ENCODE measurements at places on chromosomes 12 and 14. TPM values are rescaled to one million over a fixed set of nuclear protein-coding genes. Genes with fewer than 3 reads are reported as not detected.
A peak's percentile ranks its signal among the peaks of the same experiment; 100 is the strongest.

MBIP gene
- 23.5 TPM for total RNA-seq

ACOT6 gene
- 0.11 TPM for total RNA-seq

BMP4 gene
- total RNA-seq, result 9.7 TPM

TMX1 gene
- total RNA-seq, result 45.4 TPM

CALCOCO1 gene
- total RNA-seq, result 55.5 TPM

CLEC7A gene
- 4.7 TPM for total RNA-seq

PRB2 gene
- total RNA-seq, result not detected

SAMD4A gene
- total RNA-seq, result 31.6 TPM

DNA sequence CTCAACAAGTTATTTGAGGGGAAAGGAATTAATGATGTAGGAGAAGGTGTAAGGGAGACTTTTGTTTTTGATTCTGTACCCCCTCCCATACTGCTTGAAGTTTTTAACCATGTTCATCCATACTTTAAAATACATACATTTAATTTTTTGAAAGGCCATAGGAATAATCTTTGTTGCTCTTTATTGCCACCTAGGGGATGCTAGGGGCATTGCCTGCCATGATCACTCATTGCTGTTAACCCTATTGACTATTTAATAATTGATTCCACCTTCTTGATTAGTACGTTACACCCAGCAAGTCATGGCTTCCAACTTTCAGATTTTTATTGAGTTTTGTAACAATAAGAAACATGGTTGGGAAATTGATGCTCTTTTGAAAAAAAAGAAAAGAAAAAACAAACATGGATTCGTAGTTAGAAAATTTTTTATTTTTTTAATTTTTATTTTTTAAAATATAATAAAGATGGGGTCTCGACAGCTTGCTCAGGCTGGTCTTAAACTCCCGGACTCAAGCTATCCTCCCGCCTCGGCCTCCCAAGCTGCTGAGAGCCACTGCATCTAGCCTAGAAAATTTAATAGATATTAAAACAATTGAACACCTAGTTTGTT lies 8.5 kb upstream of the PRKAB1 start:
- peak; percentile 23 for DNase-seq
- no peaks in the 10 kb centered on the region for H3K36me3 ChIP-seq

GRCh38 chr12:18861287-18861858 lies 123.5 kb downstream of the CAPZA3 start:
- H3K36me3 ChIP-seq, result no peaks in the 10 kb centered on the region
- no peaks in the 10 kb centered on the region for H3K27me3 ChIP-seq
- no peaks in the 10 kb centered on the region for H3K4me1 ChIP-seq
- no peak overlapping the region for H3K27ac ChIP-seq

DNA sequence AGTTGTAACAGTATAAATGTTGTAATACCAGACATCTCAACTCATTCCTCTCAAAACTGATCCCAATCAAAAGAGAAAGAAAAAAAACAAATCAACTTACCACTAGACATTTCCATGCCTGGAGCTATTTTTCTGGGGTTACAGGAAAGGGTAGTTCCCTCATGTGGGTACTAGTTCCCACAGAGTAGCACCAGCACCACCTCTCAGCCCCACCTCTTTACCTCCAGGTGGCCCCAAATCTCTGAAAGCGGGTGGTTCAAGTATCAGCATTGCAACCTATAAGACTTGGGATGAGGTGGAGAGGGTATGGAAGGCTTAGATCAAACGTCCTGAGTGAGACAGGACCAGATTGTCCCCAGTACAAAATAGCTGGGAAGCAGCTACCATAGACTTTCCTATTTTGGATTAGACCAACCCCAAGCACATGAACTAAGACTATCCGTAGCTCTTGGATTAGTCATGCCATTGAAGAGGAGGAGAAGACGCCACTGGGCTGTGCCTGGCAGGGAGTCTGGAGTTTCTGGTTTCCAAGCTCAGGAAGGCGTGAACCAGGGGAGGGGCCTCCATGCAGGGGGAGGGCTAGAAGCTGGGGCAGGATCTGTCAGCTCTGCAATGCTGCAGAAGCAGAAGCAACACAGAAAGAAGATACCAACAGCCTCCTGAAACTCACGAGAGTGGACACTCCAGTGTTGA lies at the start of gene SLC39A2:
SLC39A2 (plus strand) TSS at position 620 of the 693 bp plus-strand sequence. CDS start 154 bp downstream, outside the sequence.
- H3K4me1 ChIP-seq, result no peaks in the 10 kb centered on the region
- DNase-seq, result no peak
- H3K36me3 ChIP-seq, result peaks cover 24% of the 10 kb centered on the region

- H3K27ac ChIP-seq, result no peak overlapping the region
- H3K4me3 ChIP-seq, result no peak overlapping the region
- no peaks in the 10 kb centered on the region for H3K4me1 ChIP-seq
- no peaks in the 10 kb centered on the region for H3K27me3 ChIP-seq
- DNase-seq, result no peak
Measured at GRCh38 chr12:76920172-76921099, 41.6 kb upstream of the CSRP2 start.

GRCh38 chr12:14621826-14622225 lies 54.1 kb upstream of the PLBD1 start:
- H3K27ac ChIP-seq, result no peak overlapping the region
- DNase-seq, result no peak
- no peak overlapping the region for H3K4me3 ChIP-seq
- H3K4me1 ChIP-seq, result no peaks in the 10 kb centered on the region
- no peaks in the 10 kb centered on the region for H3K36me3 ChIP-seq
- no peaks in the 10 kb centered on the region for H3K27me3 ChIP-seq

DNA sequence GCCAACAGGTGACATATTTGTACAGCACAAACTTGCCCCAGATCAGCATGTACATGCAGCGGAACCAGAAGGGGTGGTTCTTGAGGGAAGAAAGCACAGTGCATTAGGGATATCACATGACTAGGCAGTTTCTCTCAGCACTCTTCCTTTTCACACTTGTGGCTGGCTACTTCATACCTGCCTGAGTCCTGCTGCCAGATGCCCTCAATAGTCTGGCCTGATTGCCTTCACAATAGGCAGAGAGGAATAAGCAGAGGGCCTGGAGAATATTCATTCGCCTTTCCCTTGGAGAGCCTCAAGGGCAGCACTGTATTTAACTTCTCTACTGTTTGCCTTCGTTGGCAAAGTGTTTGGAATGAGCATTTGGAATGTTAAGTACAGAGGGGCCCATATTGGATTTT lies 7.9 kb downstream of the EMG1 start:
- no peak for DNase-seq
- H3K4me1 ChIP-seq, result no peaks in the 10 kb centered on the region
- peaks cover 76% of the 10 kb centered on the region for H3K36me3 ChIP-seq
- H3K27me3 ChIP-seq, result no peaks in the 10 kb centered on the region

GRCh38 chr12:32906399-32907165 lies 10.0 kb upstream of the PKP2 start:
- H3K36me3 ChIP-seq, result no peaks in the 10 kb centered on the region
- H3K27me3 ChIP-seq, result no peaks in the 10 kb centered on the region
- H3K27ac ChIP-seq, result no peak overlapping the region
- H3K4me1 ChIP-seq, result no peaks in the 10 kb centered on the region
- H3K4me3 ChIP-seq, result no peak overlapping the region
- no peak for DNase-seq

DNA sequence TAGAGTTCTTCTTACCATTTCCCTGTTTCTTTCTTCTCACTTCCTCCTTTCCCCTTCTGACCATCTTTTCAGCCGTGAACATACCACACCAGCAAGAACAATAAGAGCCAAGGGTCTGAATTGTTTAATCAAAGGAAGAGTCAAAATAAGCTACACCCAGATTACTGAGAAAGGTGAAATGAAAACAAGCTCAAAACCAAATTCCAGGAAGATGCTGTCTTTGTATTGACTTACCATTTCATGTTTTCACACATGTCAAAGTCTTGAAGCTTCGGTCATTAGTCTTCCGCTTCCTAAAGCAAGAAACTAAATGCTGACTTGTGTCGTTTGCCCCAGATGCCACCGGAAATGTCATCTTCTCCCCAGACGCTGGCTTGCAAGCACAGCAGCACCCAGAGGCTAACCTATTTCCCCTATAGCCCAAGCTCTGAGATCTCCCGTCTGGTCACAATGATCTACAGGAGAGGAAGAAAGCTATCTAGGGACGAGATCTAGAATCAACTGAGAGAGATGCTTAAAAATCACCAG lies 136.5 kb upstream of the AMIGO2 start:
- H3K27ac ChIP-seq, result no peak overlapping the region
- H3K4me1 ChIP-seq, result no peaks in the 10 kb centered on the region
- H3K36me3 ChIP-seq, result no peaks in the 10 kb centered on the region
- H3K27me3 ChIP-seq, result no peaks in the 10 kb centered on the region
- H3K4me3 ChIP-seq, result no peak overlapping the region

DNA sequence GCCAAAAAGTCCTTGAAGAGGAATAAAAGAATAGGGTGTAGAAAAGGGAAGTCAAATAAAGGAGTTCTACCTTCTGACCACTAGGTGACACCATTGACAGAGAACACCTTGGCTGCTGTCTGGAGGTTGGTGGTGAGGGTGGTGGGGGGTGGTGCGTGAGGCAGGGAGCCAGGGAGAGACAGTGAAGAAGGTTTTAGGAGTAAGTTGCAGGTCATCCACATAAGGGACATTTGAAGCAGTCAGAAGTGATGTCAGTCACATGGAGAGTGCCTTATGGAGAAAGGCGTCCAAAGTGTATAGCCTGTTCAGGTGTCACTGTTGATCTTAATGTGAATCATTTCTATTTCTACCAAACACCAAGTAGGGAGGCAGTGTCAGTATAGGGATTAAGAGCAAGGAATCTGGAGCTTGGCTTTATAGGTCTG lies 279.3 kb upstream of the DDHD1 start:
- no peaks in the 10 kb centered on the region for H3K27me3 ChIP-seq
- H3K27ac ChIP-seq, result no peak overlapping the region
- no peak overlapping the region for H3K4me3 ChIP-seq
- H3K36me3 ChIP-seq, result no peaks in the 10 kb centered on the region

DNA sequence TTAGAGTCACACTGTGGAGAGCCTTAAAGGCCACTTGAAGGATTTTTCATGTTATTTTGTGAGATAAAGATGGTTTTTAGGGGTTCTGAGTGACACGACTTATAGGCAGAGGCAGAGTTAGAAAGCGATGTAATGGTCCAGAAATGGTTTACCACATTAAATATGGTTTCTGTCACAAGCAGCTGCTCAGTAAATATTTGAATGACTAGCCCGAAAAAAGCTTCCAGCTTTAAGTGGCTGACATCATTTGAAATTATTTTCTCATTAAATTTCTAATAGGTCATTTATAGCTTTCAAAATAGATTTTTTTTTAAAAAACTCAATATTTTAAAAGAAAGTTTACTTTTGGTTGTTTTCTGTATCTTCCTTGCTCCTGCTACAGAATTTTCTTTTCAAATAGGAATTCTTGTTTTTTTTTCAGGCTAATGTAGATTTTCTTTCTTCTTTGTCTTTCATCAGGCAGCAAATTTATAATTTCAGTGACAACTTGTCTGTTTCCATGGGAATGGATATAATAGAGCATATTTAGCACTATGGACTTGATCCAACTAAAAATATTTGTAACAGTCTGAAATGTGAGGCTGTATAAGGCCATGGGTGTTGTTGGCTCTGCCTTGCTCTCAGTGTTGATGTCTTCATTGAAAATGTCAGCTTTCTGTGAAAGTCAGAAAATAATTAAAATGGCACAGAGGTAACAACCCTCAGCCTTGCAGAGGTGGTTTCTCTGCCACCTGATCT lies 700.0 kb downstream of the TMTC2 start:
- H3K27me3 ChIP-seq, result no peaks in the 10 kb centered on the region
- no peak overlapping the region for H3K4me3 ChIP-seq
- no peak for DNase-seq
- H3K36me3 ChIP-seq, result no peaks in the 10 kb centered on the region
- H3K27ac ChIP-seq, result no peak overlapping the region

DNA sequence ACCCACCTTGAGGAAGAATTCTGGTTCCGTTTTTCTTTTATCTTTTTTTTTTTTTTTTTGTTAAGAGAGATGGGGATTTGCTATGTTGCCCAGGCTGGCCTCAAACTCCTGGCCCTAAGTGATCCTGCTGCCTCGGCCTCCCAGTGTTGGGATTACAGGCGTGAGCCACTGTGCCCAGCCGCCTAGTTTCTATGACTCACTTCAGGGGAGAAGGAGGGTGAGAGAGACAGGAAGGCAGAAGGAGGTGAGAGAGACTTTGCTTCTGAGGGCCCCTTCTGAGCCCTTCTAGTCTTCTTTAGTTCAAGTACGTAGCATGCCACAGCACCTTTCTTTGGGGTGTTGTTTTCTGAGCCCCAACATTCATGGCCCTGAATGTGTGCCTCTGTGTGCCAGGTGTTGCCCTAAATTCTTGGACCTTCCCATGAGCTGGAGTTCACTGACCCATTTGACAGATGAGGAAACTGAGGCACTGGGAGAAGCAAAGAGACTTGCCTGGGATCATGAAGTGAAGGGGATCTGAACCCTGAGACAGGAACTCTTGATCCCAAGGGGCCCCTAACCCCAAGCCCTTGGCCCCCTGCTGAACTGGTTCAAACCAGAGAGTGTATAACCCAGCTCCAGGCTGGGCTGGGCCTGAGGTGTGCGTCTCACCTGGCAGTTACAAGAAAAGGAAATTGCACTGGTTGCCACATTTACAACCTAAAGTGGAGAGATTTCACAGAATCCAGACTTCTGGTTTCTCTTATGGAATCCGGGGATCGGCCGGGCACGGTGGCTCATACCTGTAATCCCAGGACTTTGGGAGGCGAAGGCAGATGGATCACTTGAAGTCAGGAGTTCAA lies 20.8 kb downstream of the SH2B3 start:
- H3K4me3 ChIP-seq, result no peak overlapping the region
- H3K27ac ChIP-seq, result no peak overlapping the region
- H3K27me3 ChIP-seq, result no peaks in the 10 kb centered on the region
- peaks cover 38% of the 10 kb centered on the region for H3K4me1 ChIP-seq

GRCh38 chr12:5391653-5392052 lies 40.3 kb upstream of the NTF3 start:
- H3K27ac ChIP-seq, result no peak overlapping the region
- H3K4me3 ChIP-seq, result no peak overlapping the region
- H3K36me3 ChIP-seq, result no peaks in the 10 kb centered on the region
- H3K27me3 ChIP-seq, result no peaks in the 10 kb centered on the region
- no peak for DNase-seq
- H3K4me1 ChIP-seq, result no peaks in the 10 kb centered on the region

- peak overlapping the region; percentile 1 for H3K27ac ChIP-seq
- H3K4me3 ChIP-seq, result no peak overlapping the region
- no peaks in the 10 kb centered on the region for H3K36me3 ChIP-seq
- H3K4me1 ChIP-seq, result peaks cover 24% of the 10 kb centered on the region
- H3K27me3 ChIP-seq, result no peaks in the 10 kb centered on the region
- DNase-seq, result no peak
Measured at GRCh38 chr12:11763760-11764520, 114.5 kb downstream of the ETV6 start.

DNA sequence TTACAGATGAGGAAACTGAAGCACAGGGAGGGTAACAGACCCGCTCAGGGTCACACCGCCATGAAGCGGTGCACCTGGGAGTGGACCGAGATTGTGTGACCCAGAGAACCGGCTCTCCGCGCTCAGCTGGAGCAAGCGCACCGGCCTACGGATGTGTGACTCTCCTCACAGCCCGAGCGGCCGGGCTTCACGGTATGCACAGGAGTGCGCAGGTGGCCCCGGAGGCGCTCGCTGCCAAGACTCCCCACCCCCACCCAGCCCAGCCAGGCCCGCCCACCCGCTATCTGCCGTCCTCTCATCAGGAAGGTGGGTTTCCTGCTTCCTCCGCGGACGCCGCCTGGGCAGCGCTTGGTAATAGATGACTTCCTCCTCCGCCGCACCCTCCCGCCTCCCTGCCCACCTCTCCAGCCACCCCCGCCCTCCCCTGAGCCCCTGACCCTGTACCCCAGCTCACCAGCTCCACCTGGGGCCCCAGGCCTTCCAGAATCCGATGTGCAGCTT lies 110.7 kb downstream of the NCOR2 start:
- no peaks in the 10 kb centered on the region for H3K27me3 ChIP-seq
- H3K36me3 ChIP-seq, result peaks cover 80% of the 10 kb centered on the region
- no peak overlapping the region for H3K4me3 ChIP-seq
- DNase-seq, result no peak
- H3K4me1 ChIP-seq, result peaks cover 65% of the 10 kb centered on the region
- peak overlapping the region; percentile 82 for H3K27ac ChIP-seq
